ENCODE measurements at places on chromosomes 4 and X. TPM values are rescaled to one million over a fixed set of nuclear protein-coding genes. Genes with fewer than 3 reads are reported as not detected.

COL4A5 gene
- 42.4 TPM for polyA plus RNA-seq

SYNPO2 gene
- polyA plus RNA-seq: 0.77 TPM

UGT8 gene
- polyA plus RNA-seq: 0.93 TPM

NXF3 gene
- polyA plus RNA-seq: 0.29 TPM

DGAT2L6 gene
- polyA plus RNA-seq: not detected

AMOT gene
- polyA plus RNA-seq: 0.33 TPM

F9 gene
- polyA plus RNA-seq: not detected

AKAP17A gene
- polyA plus RNA-seq: 15.1 TPM

XG gene
- polyA plus RNA-seq: 70.9 TPM

ETDB gene
- not detected for polyA plus RNA-seq

CENPI gene
- polyA plus RNA-seq: 10.5 TPM

FAM47A gene
- not detected for polyA plus RNA-seq

NEK1 gene
- 7.8 TPM for polyA plus RNA-seq

CT45A3 gene
- not detected for polyA plus RNA-seq

Measured in keratinocyte (primary cell).